Uterus (tissue), 4 donors: ENCODE measurements at places on chromosomes 6 and 20. TPM values are rescaled to one million over a fixed set of nuclear protein-coding genes. Genes with fewer than 3 reads are reported as not detected.

DNA sequence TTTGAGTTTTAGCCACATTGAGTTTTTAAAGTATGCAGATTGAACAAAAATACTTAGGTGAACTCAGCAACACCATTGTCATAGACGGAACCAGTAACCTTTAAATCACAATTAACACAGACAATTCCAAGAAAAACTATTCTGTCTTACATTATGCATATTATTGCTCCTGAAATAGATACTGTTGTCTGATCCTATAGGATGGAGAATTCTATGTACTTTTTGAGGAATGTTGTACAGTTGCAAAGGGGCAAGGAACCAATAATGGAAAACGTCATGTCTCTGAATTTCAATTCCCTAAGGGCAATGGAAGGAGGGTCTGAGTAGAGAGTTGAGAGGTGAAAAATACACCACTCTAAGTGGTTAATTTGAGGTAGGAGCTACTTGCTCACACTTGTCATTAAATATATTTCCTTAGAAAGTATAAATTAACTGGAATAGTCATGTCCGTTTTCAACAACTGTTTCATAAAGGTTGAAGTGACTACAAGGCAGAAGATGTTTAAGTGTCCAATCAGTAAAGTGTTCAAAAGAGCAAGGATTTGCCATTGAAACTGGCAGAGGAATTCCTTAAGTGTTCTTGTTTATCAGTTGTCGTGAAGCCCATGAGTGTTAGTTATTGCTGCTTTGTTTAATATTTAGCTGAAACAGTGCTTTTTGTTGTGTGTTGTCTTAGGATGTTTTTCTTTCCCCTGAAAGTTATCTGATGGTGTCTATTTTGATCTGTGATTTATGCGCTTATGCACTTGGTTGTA, 1.3 kb downstream of the NKAIN2 start:
- no peak for DNase-seq

DNA sequence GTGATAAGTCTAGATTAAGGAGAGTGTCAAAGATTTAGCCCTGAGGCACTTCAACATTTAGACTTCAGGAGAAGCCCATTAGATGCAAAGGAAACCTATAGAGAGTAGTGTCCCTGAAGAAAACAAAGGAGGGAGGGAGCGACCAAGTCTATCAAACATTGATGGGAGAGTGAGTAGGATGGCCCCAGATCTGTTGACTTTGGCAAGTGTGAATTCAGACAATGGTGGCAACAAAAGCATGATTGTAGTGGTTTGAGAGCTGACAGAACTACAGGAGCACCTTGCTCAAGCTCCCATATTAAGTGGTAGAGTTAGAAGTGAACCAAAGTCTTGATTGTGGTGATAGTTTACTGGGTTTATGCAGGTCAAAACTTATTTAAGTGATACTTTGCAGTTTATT, 979 bp upstream of the ABCF1 start:
- no peak for DNase-seq

DNA sequence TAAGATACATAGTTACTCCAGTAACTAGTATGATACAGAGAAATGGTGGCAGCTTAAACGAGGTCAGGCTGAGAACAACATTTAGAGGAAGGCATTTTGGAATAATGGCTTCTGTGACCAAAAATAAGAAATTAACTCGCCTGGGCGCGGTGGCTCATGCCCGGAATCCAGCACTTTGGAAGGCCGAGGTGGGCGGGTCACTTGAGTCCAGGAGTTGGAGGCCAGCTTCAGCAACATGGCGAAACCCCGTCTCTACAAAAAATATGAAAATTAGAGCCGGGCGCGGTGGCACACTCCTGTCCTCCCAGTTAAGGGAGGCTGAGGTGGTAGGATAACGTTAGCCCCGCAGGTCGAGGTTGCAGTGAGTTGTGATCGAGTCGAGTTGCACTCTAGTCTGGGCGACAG, 1.8 kb downstream of the IGF2R start:
- DNase-seq: no peak

DNA sequence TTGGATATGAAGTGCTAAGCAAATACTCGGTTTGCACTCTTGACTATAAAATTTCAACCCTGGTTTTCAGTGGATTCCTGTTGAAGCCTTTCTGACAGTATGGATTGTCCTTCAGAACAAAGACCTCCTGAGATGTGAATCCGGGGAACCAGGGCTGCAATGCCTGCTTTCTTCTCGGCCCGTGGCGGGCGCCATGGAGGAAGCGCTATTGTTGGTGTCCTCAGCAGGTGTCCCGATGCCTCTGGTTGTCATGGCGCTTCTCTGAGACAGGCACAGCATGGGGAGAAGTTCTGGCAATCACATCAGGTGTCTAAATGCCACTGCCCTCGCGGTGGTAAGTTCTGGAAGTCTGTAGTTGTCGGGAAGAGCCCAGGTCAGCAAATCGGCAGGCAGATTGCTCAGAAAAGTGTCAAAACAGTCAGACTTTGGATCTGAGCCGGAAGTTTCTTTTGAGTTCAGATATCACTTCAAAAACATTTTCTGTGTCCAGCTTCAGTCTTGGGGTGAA, 188.5 kb downstream of the CDH4 start:
- DNase-seq: no peak

DNA sequence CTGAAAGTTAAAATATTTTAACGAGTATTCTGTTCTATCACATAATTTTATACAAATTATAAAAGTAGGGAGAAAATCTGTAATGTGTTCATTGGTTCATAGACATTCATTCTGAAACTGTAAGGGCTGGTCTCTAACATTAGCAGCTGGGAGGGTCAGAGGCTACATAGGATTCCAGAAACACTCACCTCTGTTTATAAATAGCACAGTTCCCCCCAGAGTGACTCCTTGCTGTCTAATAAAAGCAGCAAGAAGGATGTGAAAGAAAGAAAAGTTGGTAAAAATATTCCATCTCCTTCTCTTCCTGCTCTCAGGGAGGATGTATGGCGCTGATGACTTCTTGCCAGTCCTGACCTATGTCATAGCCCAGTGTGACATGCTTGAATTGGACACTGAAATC, 25.3 kb upstream of the NAA20 start:
- no peak for DNase-seq

DNA sequence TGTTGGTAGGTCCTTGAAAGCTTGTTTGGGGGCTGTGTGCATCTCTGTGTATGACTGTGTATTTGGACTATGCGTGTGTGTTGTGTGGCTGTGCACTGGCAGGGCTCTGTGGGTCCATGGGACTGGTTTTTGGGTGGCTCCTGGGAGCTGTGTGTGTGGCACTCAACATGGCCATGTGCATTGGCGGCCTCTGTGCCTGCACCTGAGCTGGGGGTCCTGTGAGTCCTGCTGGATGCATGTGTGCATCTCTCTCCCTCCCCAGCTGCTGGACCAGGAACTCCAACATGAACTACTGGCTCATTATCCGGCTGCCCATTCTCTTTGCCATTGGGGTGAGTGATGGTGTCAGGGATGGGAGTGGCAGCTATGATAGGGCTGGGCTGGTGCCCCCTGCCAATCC, 30.1 kb downstream of the GLP1R start:
- DNase-seq: no peak

DNA sequence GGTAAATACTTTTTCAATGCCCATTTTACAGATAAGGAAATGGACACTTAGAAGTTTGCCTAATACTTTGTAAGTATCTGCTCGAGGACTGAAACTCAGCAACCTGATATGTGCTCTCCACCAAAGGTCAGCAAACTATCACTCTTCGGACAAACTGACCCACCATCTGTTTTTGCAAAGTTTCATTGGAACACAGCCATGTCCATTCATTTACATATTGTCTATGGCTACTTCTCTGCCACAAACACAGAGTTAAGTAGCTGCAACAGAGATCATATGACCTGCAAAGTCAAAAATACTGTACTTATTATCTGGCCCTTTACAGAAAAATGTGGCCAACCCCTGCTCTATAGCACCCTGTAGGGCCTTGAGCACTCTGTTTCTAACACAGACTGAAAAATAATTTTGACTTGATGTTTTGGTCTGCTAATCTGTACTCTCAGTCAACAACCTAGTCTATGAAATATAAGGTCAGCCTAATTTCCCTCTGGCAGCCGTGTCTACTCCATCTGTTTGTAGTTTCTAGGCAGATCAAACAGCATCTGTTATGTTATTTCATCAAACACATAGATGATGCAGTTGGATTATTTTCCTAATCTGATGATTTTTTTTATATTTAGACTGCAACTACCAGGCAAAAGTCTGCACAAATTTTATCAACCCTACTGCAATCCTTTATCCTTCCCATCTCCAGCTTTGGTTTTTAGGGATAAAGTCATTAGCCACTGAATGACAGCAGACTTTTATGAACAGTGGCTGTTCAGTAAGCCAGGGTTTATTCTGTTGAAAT, 41.4 kb upstream of the BEND6 start:
- DNase-seq: no peak

GRCh38 chr20:7214081-7214740, 446.7 kb downstream of the BMP2 start:
- DNase-seq: no peak

GRCh38 chr6:156662025-156662445, 115.1 kb upstream of the ARID1B start:
- no peak for DNase-seq

GRCh38 chr6:29729774-29730328, 6.6 kb downstream of the HLA-F start:
- DNase-seq: no peak

GRCh38 chr6:133467231-133467981, 226.2 kb downstream of the EYA4 start:
- DNase-seq: no peak

DNA sequence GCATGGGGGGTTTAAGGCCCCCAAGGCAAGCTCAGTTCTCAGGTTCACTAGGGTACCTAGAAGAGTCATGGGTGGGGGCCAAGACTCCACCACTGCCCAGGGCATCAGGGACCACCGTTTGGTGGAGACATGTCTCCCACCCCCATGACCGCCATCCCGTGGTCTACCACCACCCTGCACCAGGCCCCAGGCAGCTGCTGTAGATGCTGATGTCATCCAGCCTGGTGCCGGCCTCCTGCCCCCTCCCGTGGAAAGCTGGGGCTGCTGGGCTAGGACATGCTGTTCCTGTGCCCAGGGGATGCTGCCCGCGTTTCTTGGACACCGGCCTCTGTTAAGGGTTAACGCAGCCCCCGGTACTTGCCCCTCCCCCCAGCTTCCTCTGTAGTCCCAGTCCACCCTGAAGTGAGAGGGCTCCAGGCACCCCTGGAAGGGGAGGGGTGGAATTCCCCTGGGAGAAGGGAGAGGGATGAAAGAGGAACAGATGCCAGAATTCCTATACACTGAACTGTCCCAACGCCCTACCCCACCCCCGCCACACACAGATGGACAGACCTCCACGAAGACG, 587 bp downstream of the IP6K3 start:
- peak; percentile 81 for DNase-seq

DNA sequence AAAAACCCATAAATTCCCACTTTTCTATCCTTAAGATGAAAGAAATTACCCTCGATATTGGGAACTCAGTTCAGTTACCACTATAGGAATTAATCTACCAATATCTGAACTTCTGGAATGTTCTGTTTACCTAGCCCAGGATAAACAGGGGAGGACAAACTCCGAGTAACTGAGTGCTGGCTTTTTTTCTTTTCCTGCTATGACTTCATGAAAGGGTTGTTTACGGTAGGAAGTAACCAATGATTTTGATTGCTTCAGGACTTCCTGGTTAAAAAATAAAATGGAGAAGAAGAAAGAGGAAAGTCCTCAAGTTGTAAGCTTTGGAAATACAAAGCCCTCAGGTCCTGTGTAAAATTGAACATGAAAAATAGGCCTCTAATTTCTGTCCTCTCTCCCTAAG, 167.7 kb downstream of the ZNF217 start:
- DNase-seq: no peak

GRCh38 chr6:12312736-12313135, 22.6 kb downstream of the EDN1 start:
- DNase-seq: no peak

ESF1 gene
- 17.5 TPM for total RNA-seq

SYNDIG1 gene
- total RNA-seq: 0.51 TPM

HLA-DRA gene
- total RNA-seq: 190 TPM

ZKSCAN4 gene
- 1.5 TPM for total RNA-seq

CST7 gene
- 1.8 TPM for total RNA-seq
